ENCODE measurements at places on chromosomes 5 and 9.

DNA sequence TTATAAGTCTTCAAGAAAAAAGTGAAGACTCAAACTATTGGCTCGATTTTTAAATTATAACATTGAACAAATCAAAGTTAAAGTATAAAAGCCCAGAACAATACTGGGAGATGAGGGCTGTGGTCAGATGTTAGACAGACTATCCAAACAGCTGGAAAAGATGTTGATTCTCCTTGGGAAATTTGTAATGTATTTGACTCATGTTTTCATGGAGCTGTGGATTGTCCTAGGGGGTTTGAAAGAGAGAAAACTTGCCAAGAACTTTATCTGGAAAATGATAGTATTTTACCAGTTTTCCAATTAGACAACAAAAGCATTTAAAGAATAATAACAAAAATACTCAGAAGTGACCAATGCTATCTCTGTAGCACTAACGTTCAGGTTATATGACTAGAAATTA is 339.2 kb downstream of the ARL15 start:
- DNase-seq = no peak

- no peak for DNase-seq
Observed at GRCh38 chr5:138495351-138495750, 30.1 kb downstream of the EGR1 start.

GRCh38 chr9:133370685-133371084 is 5.2 kb downstream of the SURF4 start:
- DNase-seq = no peak

DNA sequence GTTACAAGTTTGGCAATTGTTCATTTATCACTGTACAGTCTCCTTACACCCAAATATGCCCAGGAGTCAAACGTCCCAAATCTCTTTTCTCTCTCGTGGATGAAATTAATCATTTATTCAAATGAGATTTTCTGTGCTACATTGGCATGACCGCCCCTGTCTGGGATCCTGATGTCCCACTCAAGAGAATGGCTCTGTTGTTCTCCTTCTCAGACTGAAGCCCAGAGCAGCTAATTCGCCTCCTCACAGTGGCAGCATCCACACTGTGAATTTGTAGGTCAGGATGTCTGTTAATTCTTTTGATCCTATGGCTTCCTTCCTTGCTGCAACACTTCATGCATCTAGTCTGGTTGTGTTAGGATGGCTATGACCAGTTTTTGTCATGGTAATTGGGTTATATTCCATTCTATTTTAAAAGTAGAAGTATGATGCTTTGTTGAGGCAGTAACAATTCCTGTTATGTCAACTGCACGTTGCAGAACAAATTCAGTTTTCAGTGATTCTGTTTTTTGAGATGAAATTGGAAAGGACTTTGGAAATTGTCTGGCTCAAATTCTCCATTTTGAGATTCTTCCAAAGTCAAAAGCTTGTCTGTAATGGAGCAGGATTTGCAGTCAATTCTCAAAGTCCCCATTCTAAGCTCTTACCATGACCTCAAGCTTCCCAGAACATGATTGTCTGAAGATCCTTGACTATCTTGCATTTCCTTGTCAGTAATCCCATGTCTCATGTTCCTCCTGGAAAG is 141.5 kb upstream of the GAS1 start:
- DNase-seq = no peak

DNA sequence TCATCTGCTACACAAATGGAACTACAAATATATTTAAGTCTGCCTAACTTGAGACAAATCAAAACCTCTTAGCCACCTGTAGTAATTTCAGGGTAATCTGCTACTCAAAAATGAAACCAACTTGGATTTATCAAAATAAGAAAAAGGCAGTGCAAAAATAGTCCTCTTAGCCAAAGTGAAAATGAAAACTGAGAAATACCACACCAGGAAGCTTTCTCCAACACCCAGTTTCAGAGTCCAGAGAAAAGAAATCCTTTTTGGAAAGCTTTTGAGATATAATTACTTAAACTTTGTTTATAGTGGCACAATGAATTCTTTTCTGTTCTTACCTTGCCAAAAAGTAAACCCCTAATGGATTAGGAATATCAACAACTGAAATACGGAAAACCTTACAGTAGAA is 990.4 kb downstream of the EFNA5 start:
- no peak for DNase-seq

- DNase-seq = no peak
Observed at GRCh38 chr9:80707120-80707519, 982.2 kb downstream of the TLE1 start.

DNA sequence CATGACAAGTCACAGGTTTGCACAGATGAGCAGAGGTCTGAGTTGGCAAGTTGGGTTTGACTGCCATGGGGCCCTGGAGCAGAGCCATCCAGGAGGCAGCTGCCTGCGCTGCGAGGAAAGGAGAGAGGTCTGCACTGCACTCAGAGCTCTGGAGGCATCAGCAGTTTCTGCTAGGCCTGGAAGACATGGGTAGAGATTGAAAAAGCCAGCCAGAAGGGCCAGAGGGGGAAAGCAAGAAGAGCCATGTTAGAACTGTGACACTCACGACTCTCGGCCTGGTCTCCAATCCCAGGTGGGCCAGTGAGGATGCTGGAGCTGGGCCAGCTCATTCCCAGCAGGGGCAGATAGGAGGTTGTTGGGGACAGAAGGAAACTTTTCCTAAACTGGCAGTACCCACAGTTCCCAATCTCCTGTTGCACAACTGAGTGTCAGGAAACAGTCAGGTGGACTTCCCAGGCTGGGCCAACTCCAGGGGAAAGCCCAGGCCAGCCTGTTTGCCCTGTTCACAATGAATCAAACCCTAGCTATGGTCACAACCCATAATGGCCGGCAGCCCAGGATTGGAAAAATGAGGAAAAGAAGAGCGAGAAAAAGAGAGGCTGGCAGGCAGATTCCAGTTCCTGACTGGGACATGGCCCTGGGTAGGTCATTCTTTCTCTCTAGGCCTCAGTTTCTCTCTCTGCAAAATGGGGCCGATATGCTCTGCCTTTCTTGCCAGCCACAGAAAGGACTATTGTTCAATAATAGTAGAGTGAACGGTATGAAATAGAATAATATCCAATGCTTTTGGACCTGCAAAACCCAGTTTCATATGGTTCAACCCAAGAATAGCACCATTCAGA is 7.8 kb upstream of the ORM1 start:
- DNase-seq = peak; percentile 34

GRCh38 chr5:103764403-103764802 is 201.8 kb upstream of the NUDT12 start:
- no peak for DNase-seq

GRCh38 chr9:19151425-19152159 is 24.3 kb upstream of the PLIN2 start:
- DNase-seq = no peak

DNA sequence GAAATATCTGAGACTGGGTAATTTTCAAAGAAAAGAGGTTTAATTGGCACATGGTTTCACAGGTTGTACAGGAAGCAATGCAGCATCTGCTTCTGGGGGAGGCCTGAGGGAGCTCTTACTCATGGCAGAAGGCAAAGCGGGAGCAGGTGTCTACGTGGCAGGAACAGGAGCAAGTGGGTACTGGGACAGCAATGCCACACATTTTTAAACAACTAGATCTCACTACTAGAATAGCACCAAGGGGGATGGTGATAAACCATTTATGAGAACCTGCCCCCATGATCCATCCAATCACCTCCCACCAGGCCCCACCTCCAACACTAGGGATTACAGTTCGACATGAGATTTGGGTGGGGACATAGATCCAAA is 47.6 kb upstream of the HOMER1 start:
- DNase-seq = no peak

DNA sequence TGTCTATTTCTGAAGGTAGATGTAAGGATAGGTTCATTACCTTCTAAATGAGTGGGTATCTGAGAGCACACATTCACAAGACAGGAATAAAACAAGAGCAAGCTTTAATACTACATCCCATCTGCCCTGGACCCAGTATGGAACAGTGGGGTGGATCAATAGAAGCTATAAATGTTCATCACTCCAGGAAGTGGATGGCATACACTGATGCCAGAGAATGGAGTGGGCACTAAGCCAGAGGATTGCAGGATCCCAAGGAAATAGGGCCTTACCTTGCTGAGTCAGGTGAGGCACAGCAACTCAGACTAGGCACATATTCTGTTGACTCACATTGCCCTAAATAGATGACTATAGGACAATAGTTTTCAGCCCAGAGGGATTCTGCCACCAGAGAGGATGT is 21.3 kb upstream of the COX7C start:
- no peak for DNase-seq

GRCh38 chr9:755454-756381 is 85.8 kb upstream of the DMRT1 start:
- DNase-seq = no peak

DNA sequence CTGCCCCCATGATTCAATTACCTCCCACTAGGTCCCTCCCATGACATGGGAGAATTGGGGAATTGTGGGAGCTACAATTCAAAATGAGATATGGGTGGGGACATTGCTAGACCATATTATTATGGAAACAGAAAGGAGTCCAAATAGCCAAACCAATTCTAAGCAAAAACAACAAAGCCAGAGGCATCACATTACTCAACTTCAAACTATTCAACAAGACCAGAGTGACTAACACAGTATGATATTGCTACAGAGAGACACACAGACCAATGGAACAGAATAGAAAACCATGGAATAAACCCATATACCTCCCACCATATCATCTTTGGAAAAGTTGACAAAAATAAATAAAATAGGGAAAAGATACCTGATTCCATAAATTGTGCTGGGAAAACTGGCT is 710.5 kb upstream of the CDH9 start:
- DNase-seq = no peak

- DNase-seq = no peak
Observed at GRCh38 chr9:137304383-137305059, 2.5 kb upstream of the NRARP start.

DNA sequence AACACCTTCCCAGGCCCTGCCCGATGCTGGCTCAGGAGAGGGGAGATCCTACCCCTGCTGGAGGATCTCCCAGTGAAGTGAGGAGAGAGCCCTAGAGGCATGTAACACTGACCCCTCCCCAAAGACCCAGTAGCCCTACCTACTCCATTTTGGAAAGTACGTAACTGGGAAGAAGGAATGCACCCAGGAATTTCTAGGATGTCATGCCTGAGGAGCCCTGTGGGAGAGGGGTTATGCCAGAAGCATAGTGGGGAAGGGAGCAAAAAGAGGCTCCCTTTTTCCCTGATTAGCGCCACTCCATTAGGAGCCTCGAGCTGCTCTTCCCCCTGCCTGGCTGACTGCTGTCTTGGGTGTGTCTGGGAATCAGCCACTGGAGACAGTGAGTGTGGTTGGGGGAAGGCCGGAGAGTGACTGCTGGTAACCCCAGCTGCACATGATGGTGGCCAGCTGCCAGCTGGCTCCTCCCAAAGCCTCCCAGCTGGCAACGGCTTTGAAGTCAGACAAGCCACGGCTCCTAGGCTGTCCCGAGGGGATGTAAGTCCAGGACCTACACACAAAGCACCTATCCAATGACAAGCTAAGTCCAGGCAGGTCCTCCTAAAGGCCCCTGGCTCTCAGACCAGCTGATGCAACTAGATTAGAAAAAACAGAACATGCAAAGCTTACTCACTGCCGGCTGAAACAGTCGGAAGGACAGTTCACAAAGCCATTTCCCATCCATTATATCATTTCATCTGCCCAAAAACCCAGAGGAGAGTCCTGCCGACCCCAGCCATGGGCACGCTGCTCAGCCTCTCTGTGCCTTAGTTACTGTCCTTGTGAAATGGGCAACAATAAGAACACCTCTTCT is 136.5 kb upstream of the ABCA1 start:
- peak; percentile 91 for DNase-seq

- DNase-seq = no peak
Observed at GRCh38 chr9:20028849-20029231, 240.0 kb upstream of the SLC24A2 start.

DNA sequence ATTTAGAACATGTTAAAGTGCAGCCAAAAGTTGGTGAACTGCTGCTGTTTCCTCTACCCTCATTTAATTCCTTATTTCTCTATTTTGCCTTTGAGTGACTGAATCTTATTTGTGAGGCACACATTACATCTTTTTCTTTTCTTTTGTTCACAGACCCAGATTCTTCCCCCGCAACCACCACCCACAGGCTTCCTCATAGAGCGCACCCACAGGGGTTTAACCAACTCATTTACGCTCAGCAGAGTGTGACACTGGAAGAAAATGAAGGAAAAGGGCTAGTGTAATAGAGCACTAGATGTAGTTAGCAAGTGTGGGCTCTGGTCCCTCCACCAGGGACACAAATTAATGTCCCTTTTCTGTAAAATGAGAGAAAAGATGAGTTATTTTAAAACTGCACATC is 200.7 kb downstream of the PARP8 start:
- no peak for DNase-seq

DNA sequence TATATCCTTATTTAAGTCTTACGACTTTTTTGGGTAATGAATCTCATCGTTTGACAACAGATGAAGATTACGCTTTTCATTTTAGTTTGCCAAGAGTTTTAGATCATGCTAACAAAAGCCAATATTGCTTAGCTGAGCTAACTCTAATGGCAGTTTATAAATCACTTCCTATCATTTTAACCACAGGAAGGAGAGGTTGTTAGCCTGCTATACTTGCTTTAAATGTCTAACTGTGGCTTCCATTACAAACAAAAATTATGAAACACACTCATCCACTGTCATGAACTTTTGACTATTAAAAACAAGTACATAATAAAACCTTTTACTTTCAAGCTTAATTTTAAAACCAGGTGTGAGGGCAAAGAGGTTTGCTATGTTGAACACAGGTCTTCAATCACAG is 53.7 kb upstream of the ANKH start:
- no peak for DNase-seq

DNA sequence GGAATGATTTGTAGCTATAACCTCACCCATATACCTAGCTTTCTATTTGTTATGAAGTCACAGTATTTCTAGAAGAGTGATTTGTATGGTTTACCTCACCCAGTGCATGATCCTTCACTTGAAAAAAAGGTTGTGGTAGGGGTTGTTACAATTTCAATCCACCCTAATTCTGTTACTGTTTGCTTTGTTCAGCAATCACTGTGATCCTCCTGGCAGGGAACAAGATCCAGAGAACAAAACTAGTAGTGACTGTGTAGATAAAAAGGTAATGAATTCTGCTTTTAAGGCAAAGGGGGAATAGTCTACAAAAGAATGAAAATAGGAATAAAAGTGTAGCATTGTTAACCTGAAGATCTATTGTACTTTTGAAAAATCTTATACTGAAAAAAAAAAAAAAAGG is 191.3 kb upstream of the SH3GL2 start:
- no peak for DNase-seq

DNA sequence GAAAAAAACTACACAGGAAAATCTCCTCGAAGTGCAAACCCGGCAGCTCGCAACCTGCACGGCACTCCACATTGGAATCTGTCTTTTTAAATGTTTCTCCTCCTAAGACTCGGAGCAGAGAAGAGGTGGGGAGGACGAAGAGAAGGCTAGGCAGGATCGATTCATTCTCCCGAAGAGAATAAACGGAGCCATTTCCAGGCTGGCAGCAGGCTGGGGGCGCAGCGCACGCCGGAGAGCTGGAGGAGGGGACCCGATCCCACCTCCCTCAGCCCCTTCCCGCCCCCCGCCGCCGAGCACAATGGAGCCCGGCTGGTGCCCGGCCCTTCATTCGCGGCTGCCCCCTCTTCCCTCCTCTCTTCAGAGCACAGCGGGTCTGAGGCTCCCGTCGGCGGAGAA is 628 bp downstream of the HOMER1 start:
- peak; percentile 59 for DNase-seq

GRCh38 chr5:61283471-61283870 is 48.6 kb upstream of the ZSWIM6 start:
- no peak for DNase-seq

Data from ureter (tissue), 1 donor.